A549 treated with Hydrocortisone at 1 μM for 4 hours (cell line): ENCODE measurements at places on chromosomes 3 and 15. TPM values are rescaled to one million over a fixed set of nuclear protein-coding genes. Genes with fewer than 3 reads are reported as not detected.

AADAC gene
- 10.7 to 12.8 TPM (median 12.1 TPM) in 5 replicates for total RNA-seq

TGM5 gene
- total RNA-seq, result not detected in 5 replicates

CCDC39 gene
- total RNA-seq, result not detected in 5 replicates

GABRR3 gene
- not detected in 5 replicates for total RNA-seq

LSMEM2 gene
- 0.07 to 0.10 TPM in 2 of 5 replicates, not detected in the others for total RNA-seq

LRRC3B gene
- not detected in 5 replicates for total RNA-seq

PRR20G gene
- 0.91 to 2.4 TPM (median 1.9 TPM) in 5 replicates for total RNA-seq

SLC25A26 gene
- total RNA-seq, result 18.3 to 21.6 TPM (median 20.0 TPM) in 5 replicates

ZNF860 gene
- 1.1 to 1.6 TPM (median 1.4 TPM) in 5 replicates for total RNA-seq

SSUH2 gene
- total RNA-seq, result 0.53 to 1.2 TPM (median 1.2 TPM) in 5 replicates

CCR3 gene
- total RNA-seq, result not detected in 5 replicates

PLSCR2 gene
- 0.11 TPM in 1 of 5 replicates, not detected in the others for total RNA-seq

MTFMT gene
- 25.7 to 27.3 TPM (median 26.9 TPM) in 5 replicates for total RNA-seq

IRAK2 gene
- 12.1 to 17.6 TPM (median 15.7 TPM) in 5 replicates for total RNA-seq

CPOX gene
- 18.5 to 23.6 TPM (median 21.5 TPM) in 5 replicates for total RNA-seq

SLC22A13 gene
- total RNA-seq, result 0.05 to 0.06 TPM in 2 of 5 replicates, not detected in the others

DCP1A gene
- 5.9 to 7.3 TPM (median 7.1 TPM) in 5 replicates for total RNA-seq

TMEM45A gene
- 1.8 to 2.4 TPM (median 2.2 TPM) in 5 replicates for total RNA-seq

GRAMD2A gene
- total RNA-seq, result 0.07 to 0.31 TPM (median 0.16 TPM) in 5 replicates

SUCNR1 gene
- 0.06 to 0.12 TPM (median 0.09 TPM) in 5 replicates for total RNA-seq

KIAA1143 gene
- total RNA-seq, result 10.6 to 18.3 TPM (median 15.3 TPM) in 5 replicates

ARIH1 gene
- total RNA-seq, result 44.0 to 79.2 TPM (median 75.2 TPM) in 5 replicates

GADL1 gene
- total RNA-seq, result not detected in 5 replicates

CCDC13 gene
- 0.30 to 0.54 TPM (median 0.35 TPM) in 5 replicates for total RNA-seq
